ENCODE measurements at places on chromosomes 3 and 15.

- DNase-seq: no peak
Observed at GRCh38 chr3:45208586-45208985, 17.5 kb downstream of the TMEM158 start.

- peak; percentile 30 for DNase-seq
Observed at GRCh38 chr3:197003461-197004385, 25.9 kb downstream of the MELTF start.

DNA sequence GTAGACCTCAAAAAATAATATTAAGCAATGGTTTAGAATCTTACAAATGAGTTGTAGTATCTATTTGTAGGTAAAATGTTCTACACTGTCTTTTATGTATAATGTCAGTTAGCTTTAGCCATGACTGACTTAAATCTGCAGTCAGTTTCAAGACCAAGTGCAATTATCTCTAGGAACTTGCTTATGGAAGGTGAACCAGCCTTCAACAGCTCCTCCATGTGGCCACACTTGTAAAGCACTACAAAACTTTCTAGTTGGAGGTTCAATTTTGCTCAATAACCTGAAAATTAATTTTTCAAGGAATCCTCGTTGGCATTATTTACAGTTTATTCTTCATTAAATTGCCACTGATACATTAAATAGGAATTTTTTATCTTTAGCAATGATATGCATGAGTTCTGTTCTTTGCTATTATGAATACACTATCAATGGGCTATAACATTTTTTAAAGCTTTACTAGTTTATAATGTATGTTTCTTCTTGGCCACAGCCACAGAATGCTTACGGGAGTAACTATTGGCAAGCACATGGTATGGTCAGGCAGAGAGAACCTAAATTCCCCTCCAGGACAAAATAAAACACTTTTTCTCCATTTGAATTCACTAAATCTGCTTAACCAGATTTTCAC, 315.3 kb upstream of the UBE2E2 start:
- DNase-seq: no peak

DNA sequence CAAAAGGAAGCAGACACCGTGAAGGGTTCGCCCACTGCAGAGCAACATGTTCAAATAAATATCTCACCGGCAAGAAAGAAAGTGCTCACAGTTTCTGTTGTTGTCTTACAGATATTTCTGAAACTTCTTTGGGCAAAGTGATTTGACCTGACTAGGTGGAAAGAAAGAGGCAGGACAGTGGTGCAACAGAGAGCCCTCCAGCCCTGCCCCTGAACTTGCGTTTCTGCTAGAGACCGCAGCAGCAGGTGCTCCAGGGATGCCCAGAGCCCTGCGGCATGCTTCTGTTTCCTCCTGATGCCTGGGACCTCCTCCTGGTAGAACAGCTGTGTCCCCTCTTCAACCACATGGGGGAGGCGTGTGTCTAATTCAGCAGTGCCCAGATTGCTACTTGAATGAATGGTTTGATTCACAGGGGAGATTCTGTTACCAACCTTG, 123.4 kb downstream of the ATP10A start:
- DNase-seq: peak; percentile 47

DNA sequence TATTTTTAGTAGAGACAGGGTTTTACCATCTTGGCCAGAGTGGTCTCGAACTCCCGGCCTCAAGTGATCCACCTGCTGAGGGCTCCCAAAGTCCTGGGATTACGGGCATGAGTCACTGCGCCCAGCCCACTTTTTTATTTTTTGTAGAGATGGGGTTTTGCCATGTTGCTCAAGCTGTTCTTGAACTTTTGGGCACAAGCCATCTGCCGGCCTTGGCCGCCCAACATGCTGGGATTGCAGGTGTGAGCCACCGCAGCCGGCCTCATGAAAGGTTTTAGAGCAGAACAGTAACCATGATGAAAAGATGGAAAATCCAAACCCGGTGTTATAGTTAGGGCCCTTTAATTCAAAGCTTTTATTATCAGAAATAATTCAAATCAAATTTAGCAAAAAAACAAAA, 15.6 kb upstream of the MB21D2 start:
- no peak for DNase-seq

DNA sequence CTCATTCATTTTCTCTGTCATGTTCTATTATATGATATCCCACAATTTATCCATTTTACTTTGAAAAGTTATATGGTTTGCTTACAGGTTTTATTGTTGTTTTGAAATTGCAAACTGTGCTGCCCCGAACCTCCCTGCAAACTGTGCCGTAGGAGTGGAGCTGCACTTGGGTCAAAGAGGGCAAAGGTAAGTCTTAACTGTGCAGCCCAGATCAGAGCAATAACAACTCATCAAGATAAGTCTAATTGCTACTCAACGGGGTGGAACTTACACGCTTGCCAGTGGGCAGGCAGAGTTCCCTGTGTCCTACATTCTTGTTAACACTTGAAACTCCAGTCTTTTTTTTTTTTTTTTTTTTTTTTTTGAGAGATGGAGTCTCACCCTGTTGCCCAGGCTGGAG, 33.2 kb downstream of the ZDHHC19 start:
- no peak for DNase-seq

DNA sequence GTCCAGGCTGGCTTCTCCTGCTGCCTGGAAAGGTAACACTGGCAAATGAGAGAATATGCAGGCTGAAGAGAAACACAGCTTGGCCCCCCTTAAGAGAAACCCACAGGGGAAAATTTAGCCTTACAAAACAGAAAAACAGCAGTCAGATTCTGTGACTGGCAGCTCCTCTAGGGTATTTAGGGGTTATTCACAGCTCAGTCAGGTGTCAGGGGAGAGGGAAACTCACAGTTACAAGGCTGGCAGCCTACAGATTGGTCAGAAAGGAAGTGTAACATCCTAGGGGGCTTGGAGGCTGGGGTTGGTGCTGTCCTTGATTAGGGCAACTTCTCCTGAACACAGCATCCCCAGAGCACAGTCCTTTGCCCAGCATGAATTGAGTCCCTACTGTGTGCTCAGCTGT, 81.4 kb downstream of the SEMA5B start:
- no peak for DNase-seq

- DNase-seq: no peak
Observed at GRCh38 chr3:42662037-42662812, 8.7 kb downstream of the ZBTB47 start.

GRCh38 chr15:51244423-51244869, 94.0 kb downstream of the CYP19A1 start:
- no peak for DNase-seq

- no peak for DNase-seq
Observed at GRCh38 chr3:172201870-172202236, 162.5 kb downstream of the FNDC3B start.

- DNase-seq: no peak
Observed at GRCh38 chr3:171262431-171262830, 197.8 kb downstream of the TNIK start.

GRCh38 chr15:79900087-79900486, 3.3 kb upstream of the MTHFS start:
- DNase-seq: no peak

DNA sequence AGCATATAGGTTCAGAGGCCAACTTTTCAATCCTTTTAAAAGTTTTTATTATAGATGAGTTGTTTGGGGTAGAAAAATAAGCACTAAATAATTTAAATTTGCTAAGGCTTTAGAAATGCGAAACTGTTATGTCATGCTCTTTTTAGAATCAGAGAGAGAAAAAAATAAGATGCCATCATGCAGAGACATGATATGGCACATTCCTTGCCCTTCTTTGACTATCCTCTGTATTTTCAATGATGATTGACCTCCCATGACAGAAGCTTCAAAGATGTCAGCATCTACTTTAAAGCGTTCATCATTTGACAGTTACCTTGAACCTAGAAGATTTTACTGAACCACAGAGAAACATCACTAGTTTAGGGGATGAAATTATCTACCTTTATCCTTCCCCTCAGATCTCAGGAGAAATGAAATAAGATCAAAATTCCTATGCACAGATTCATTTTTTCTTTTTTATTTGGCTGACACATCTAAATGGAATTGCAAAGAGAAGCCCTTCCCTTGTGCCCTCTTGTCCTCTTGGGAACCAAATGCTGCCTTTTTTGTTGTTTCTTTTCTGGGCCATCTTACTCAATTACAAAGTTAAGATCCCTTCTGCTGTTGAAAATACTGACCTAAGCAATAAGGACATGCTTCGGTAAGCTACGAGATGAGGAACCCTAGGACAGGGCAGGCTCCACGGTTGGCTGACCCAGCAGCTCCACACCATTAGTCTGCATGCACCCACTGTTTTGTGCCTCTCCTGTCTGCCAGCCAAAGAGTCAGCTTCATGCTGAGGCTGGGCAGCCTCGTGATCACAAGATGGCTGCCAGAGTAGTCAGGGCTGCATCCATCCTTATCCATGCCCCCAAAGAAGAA, 289.7 kb upstream of the TPM1 start:
- no peak for DNase-seq

GRCh38 chr15:45842151-45842550, 207.3 kb downstream of the SQOR start:
- DNase-seq: no peak

GRCh38 chr15:76147906-76148570, 88.3 kb downstream of the TMEM266 start:
- DNase-seq: peak; percentile 73

DNA sequence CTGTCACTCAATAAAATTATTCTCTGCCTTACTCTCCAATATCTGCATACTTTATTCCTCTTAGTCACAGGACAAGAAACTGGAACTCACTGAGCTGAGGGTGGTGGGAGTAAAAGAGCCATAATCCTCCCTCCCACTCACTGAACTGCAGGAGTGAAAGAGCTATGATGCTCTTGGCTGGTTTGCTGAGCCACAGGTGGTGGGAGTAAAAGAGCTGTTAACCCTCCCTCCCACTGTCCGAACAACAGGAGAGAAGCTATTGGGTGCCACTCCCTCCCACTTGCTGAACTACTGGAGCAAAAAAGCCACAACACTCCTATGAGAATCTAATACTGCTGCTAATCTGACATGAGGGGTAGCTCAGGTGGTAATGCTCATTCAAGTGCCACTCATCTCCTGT, 391.0 kb downstream of the NSUN3 start:
- no peak for DNase-seq

- DNase-seq: no peak
Observed at GRCh38 chr3:167160781-167161180, 219.3 kb downstream of the ZBBX start.

- no peak for DNase-seq
Observed at GRCh38 chr3:40782111-40782721, 257.5 kb downstream of the ZNF621 start.

GRCh38 chr3:11544412-11545181, 99.1 kb downstream of the VGLL4 start:
- no peak for DNase-seq

DNA sequence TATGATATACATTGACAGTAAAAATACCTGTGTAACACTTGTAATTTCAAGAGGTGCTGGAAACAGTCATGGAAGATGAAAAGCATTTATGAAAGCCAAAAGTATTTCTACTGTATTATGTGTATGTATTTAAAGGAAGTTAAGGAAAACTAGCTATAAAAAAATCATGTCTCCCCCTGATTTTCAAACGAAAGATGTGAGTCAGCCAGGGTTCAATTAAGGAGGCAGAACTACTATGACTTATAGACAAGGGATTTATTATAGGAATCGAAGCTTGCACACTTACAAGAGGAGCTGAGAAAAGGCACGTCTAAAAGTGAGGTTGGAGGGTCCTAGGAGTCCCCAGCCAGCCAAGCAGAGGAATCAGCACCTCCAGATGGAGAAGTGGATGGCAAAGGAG, 119.4 kb downstream of the SUCLG2 start:
- DNase-seq: no peak

GRCh38 chr3:141375381-141376301, 7.3 kb downstream of the ZBTB38 start:
- no peak for DNase-seq

DNA sequence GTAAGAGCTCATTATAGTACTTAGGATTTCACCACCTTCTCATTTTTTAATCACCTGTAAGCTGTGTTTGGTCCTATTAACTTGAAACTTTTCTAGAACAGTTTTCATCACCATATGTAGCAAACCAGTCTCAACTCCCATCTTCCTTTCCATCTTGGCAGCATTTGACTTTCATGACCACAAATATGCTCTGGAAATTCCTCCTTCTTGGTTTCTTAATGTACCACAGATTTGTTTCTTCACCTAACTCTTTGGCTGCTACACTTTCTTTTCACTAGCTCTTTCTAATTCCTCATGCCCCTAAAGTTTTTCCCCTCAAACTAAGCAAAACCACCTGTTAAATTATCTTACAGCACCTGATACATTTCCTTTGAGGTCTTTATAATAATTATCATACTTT, 13.2 kb upstream of the NMB start:
- no peak for DNase-seq

DNA sequence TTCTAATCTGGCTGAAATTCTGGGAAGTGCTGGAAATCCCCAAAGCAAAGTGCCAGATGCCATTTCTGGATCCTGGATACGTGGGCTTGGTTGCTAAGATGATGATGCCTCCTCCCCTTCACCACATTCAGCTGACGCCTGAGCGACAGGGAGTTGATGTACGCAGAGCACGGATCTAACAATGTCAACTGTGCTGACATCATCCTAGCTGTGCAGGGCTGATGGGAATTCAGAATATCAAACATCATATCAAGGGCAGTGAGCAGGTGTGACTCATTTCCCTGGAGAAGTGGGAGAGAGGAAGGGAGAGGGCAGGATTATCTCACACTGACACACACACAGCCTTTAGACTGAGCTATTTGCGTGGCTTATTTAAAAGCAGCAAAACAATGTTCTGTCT, 92.6 kb upstream of the ZBTB20 start:
- DNase-seq: no peak

GRCh38 chr3:157388976-157389375, 47.7 kb upstream of the PTX3 start:
- no peak for DNase-seq

DNA sequence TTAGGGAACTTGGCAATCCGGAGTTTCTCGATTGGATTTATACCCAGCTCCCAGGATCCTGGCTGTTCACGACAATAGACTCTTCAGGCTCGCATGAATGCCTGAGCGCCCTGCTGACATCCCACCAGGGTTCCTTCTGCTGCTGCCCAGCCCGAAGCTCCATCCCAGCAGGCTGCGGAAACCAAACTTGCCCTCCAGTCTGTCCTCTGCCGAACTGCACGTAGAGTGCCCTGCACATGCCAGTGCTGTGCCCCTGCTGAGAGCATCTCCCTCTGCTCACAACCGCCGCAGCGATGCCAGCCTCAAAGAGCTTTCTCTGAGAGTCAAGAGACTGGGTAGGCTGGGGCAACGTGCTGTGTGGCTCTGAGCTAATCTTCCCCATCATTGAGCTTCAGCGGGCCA, 6.9 kb downstream of the ADAMTS7 start:
- DNase-seq: no peak

GRCh38 chr3:15952543-15953175, 154.9 kb upstream of the ANKRD28 start:
- no peak for DNase-seq

GRCh38 chr3:112126511-112126911, 6.5 kb downstream of the GCSAM start:
- no peak for DNase-seq

- no peak for DNase-seq
Observed at GRCh38 chr3:178505832-178506231, 30.4 kb upstream of the KCNMB2 start.

DNA sequence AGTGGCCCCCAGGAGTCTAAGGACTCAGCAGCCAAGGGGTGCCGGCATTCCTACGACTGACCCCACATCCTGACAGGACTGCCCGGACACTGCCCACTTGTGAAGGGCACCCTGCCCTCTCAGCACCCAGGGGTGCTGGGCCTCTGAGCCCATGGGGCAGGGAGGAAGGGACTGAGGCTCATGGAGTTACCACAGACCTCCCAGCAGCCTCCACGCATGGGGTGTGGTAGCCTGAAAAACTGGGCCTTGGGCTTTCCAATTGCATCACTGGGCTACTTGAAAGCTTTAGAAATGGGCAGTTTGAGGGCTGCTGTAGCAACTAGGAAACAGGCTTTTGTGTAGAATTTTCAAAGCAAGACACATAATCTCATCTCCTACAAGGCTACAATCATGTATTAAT, 13.2 kb downstream of the TKT start:
- no peak for DNase-seq

Data from activated CD8-positive, alpha-beta memory T cell treated with anti-CD3 and anti-CD28 coated beads, Interleukin-2, amount 50 U/mL, for 4 hours (primary cell).